Activated T-cell treated with anti-CD3 and anti-CD28 coated beads for 1 hour (primary cell): ENCODE measurements at places on chromosomes 12 and 14.

- no peak for DNase-seq
These were observed at the start of gene CLEC4C for GRCh38 chr12:7747246-7747645. TSS of gene CLEC4C (minus strand) at chr12:7747375. CDS start at chr12:7747348, 27 bp downstream.

GRCh38 chr14:34359420-34360117 is 102.5 kb downstream of the SPTSSA start:
- no peak for DNase-seq

GRCh38 chr12:94616203-94616729 is 34.1 kb downstream of the TMCC3 start:
- DNase-seq, result no peak

GRCh38 chr12:117498256-117498655 is 136.8 kb upstream of the NOS1 start:
- DNase-seq, result no peak

DNA sequence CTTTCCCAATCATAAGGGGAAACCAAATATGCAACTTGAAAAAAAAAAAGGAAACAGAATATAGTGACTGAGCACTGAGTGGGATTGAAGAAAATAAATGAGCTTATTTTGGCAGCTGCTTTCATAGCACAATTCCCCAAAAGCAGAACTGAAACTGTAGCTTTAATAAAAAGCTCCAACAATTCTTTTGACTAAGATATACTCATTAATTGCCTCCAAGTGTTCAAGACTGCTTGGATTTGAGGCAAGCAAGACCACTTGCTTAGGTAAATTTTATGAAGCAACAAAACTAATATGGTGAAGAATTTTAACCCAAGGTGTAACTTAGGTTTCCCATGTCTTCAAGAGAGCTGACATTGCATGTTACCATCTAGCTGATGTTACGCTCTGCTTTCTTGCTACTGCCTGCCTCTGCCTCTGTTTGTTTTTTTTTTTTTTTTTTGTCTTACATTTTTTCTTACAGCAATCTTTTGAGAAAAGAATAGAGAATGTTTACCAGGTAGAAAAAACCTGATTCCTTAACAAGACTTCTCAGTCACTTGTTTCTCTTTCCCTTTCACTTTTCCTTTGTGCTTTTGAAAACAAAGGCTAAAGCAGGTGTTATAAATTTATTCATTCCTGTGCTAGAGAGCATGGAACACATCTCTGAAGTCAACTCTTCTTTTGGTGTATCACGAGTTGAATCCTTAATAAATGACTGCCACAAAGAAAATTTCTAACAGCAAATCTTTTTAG is 134.4 kb downstream of the BCAT1 start:
- DNase-seq, result no peak

GRCh38 chr14:33504246-33505099 is 446.4 kb downstream of the EGLN3 start:
- no peak for DNase-seq

DNA sequence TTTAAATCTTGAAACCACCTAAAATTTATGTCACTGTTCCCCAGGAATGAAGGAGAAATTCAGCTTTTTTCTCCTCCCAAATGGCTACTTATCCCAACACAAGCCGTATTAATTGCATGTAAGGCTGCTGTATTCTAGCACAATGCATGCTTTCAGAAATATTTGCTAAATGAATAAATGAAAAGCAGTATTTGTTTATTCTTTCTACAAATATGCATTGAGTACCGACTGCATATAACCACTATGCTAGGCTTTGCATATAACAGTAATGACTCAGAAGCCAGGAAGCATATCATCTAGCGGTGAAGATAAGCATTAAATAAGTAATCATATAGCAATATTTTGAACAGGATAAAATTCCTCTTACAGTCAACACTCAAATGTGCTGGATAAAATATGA is 5.7 kb upstream of the LRR1 start:
- DNase-seq, result no peak
